AG04449 (cell line): ENCODE measurements at places on chromosomes 7 and 10.
A peak's percentile ranks its signal among the peaks of the same experiment; 100 is the strongest.

DNA sequence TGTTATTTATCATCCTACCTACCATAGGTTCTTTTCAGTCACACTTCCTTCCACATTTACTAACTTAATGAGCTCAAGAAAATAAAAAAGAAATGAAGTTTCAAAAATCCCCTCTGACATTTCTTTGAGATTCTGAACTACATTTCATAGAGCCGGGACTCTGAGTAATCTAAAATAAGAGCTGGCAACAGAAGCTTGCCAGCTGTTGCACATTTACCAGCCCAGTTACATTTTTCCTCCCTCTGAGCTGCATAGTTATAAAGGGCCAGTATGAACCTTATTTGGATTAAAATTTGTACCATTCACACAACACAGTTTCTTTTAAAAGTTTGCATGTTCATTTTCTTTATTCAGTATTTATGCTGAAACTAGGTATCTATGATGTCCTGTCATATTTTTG, 119.5 kb upstream of the CAV2 start:
- no peak for DNase-seq

GRCh38 chr10:113957013-113957412, 86.7 kb upstream of the ADRB1 start:
- DNase-seq = peak; percentile 79

DNA sequence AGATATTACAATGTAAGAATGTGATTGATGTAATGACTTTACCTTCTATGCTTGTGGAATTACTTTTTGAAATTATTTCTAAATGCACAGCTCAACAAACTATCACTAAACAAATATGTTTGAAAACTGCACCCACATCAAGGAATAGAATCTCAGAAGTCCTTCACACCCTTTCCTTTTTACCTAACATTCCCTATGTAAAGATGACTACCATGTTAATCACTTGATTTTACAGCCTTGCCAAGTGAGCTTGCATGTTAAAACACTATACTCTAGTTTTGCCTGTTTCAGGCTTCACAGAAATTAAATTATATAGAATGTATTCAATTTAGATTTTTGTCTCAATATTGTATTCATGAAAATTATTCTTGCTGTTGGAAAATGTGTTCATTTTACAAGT, 1169.4 kb upstream of the CELF2 start:
- no peak for DNase-seq

- DNase-seq = no peak
Measured at GRCh38 chr7:134293002-134293740, 23.6 kb downstream of the SLC35B4 start.

DNA sequence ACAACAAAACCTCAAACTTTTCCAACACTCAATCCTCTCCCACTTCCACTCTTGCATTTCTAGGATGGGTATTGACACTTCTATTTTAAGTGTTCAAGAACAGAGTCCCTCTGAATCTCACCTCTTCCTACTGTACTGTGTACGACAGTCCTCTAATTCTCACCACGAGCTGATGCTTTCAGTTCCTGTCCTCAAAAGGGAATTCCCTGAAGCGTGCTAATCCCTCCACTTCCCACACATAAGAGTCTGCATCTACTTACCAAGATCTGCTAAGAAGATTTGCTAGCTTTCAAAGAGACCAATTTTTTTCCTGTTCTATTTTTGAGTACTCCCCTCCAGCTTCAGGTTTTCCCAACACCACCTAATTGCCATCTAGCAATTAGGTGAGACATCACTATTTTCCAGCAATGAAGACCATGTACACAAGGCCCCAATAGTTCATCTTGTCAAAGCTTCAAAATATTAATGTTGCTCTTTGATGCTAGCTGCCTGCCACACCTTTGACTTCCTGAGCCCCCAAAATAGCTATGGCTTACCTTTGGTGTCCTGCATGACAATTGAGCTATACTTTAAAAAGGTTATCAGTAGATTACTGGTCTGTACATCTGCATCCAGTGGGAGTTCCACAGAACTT, 54.4 kb downstream of the ARMH3 start:
- DNase-seq = no peak

- DNase-seq = no peak
Measured at GRCh38 chr7:15143121-15143520, 240.6 kb upstream of the DGKB start.

DNA sequence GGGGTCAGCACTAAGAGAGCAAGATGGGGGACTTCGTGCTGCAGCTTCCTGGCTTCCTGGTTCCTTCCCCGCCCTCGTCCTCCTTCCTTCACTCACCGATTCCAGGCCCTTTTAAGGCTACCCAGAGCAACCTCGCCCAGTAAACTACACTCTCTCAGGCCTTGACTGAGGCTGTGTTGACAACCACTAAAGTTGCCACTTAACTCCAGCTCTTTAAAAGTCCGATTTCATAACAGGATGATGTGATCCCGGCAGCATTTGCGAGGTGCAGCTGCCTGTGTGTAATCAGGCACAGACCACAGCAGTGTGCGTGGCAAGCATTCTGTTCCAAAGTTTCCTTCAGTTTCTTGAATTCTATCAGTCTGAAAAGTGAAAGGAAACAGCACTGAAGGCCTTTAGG, 110.6 kb downstream of the RAB11FIP2 start:
- peak; percentile 44 for DNase-seq

- DNase-seq = no peak
Measured at GRCh38 chr7:43758822-43759683, 573 bp downstream of the BLVRA start.

DNA sequence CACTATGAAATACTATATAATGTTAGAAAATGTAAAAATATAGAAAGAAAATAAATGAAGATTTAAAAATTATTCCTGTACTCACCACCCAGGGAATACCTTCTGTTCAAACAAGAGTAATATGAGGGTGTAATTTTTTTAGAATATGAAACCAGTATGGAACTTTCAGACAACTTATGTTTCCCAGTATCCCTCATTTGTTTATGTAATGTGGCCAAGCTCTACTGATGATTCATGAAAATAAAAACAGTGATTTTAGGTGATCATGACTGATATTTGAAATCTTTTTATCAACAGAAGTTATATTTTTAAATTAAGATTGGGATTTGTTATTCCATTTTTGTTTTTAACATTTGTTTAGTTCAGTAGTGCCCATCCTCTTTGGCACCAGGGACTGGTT, 18.8 kb downstream of the SLK start:
- DNase-seq = no peak

GRCh38 chr10:130487566-130487965, 351.4 kb downstream of the GLRX3 start:
- no peak for DNase-seq

DNA sequence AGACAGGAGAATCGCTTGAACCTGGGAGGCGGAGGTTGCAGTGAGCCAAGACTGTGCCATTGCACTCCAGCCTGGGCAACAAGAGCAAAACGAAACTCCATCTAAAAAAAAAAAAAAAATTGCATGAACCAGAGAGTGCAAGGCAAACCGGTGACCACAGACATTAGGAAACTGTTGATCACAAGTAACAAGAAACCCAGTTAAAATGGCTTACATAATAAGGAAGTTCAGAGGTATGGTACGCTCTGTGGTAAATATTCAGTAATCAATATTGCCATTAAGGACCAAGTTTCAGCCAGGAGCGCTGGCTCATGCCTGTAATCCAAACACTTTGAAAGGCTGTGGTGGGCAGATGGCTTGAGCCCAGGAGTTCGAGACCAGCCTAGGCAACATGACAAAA, 9.2 kb upstream of the NT5C2 start:
- no peak for DNase-seq

DNA sequence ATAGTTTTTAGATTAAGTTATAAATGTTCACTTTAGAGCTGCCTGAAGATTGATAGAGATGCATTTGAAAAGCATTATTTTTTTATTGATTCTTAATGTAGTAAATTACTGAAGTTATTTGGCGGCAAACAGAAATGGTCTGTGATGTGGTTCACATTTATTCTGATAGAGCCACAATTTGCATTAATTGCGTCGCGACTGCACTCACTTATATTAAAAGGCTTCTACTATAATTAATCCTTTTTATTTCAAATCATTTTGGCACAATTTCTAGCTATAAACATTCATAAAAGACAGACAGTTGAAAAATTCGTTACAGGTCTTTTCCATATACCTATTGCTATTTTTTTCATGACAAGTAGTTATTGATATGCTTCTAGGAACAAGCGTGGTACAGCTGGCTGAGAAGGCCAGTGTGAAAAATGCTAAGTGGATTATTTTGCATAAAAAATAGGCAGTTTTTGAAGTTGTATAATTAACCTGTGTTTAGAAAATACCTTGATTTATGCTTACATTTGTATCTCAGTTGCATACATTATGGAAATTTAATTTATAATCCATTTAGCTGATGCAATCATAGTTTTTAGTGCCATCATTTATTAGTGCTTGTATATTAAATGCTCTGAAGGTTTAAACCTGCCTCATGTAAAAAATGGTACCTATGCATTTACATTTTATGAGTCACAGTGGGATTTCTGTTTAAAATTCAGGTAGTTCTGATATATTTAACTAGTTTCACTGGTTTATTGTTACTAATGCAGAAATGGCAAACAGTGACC, 92.1 kb upstream of the DNAJB6 start:
- no peak for DNase-seq

DNA sequence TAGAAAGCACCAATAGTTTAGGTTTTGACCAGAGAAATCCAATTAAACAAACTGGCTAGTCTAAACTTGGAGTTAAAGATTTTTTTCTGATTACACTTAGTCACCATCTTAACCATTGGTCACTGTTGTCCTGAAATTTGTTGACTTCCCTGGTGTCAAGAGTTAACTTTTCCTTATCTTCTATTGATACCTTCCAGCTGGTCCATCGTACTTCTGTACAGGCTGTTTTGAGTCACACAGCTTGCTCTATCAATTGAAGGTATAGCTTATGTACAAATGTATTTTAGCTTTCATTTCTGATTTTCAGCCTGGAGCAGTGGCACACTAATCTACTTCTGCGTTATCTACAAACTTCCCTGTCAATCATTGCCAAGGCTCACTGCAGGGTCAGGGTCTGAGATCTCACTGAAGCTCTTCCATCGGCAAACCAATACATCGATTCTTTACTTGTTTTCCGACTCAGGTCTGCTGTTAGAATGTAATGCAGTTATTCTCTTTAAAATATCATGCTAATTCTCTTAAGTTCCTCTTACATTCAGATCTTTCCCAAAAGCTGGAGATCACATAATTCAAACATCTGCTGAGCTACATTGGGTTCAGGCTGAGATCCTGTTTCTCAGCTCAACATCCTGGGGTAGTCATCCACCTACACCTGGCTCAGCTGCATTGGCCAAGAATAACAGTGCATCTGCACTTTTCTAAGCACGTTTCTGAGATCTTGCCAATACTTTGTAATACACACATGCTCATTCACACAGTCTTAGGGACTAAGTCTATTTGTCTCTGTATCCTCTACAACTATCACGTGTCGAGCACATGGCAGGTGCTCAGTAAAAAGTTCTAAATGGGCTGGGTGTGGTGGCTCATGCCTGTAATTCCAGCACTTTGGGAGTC, 11.3 kb downstream of the MRPS33 start:
- no peak for DNase-seq

GRCh38 chr7:88217675-88218428, 2.0 kb downstream of the SRI start:
- DNase-seq = no peak

GRCh38 chr7:149225656-149226055, 13.8 kb upstream of the ZNF212 start:
- no peak for DNase-seq

DNA sequence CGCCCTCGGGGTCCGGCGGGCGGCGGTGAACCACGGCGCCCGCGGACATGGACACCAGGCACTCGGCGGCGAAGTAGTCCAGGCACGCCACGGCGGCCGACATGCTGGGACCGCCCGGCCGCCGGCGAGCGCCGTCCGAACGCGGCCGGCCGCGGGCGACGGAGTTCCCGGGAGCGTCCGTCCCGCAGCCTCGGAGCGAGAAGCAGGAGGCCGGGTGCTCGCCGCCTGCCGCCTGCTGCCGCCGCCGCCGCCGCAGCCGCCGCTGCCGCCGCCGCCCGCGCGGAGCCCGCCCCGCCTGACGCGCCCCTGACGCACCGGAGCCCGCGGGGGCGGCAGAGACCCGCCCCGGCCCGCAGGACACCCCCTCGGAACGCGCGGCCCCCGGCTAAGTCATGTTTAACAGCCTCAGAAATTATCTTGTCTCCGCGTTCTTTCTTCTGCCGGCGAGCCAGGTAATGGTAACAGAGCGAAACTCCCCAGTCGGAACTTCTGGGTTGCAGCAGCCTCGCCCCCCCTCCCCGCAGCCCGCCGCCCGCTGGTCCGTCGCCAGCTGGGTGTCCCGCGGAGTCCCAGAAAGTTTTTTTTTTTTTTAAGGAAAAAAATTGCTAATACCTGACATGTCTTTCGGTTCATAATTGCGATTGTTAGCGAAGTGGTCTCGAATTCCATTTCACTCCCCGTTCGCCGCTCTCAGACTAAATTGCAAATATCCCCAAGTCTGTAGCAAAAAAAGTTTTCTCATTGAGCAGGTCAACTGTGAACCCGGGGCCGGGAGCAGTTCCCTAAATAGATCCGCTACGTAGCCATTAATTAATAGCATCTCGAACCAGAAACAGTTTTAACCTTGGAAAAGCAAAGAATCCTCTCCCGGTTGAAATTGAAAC, at the start of gene KLF14:
Gene KLF14 (minus strand): TSS at position 277 of the 884 bp plus-strand sequence. CDS start 174 bp downstream, at position 103.
- no peak for DNase-seq

GRCh38 chr7:102834466-102834865, 78.3 kb upstream of the LRRC17 start:
- DNase-seq = no peak

- DNase-seq = no peak
Measured at GRCh38 chr7:149792220-149792595, 18.8 kb upstream of the ZNF467 start.

DNA sequence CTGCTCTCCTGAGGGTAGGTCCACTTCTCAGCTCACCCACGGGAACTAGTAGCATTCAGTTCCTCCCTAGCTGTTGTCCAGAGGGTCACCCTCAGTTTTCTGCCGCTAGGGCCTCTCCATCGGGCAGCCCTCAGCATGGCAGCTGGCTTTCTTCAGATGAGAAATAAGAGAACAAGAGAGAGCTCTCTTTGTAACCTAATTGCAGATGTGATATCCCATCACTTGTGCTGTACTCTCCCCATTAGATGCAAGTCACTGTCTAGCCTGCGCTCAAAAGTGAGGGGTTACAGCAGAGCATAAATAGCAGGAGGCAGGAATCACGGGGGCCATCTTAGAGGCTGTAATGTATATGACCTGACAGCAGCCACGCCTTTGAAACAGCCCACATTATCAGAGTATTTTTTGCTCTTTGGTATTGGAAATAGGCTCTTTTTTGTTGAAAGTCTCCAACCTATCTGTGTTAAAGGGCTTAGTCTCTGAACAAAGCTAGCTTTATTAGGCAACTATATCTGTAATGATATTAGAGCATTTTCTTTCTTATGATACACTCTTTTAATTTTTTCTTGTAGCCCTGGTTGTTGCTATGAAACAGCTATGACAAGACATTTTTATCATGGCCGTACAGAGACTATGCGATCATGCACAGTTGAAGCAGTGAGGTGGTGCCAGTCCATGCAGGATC, 45.7 kb downstream of the CROT start:
- DNase-seq = no peak

GRCh38 chr7:36496576-36496975, 106.9 kb downstream of the ANLN start:
- DNase-seq = no peak

- no peak for DNase-seq
Measured at GRCh38 chr10:44046605-44047004, 338.3 kb downstream of the CXCL12 start.

- no peak for DNase-seq
Measured at GRCh38 chr10:17989908-17990767, 38.4 kb downstream of the SLC39A12 start.
